Articular chondrocyte of knee joint (primary cell): ENCODE measurements at places on chromosomes 1 and 21. TPM values are rescaled to one million over a fixed set of nuclear protein-coding genes. Genes with fewer than 3 reads are reported as not detected.

SLAMF6 gene
- not detected in 2 replicates for total RNA-seq

DENND2D gene
- 11.5 and 12.5 TPM in 2 replicates for total RNA-seq

S100B gene
- 8.5 and 28.0 TPM in 2 replicates for total RNA-seq

UBASH3A gene
- total RNA-seq: not detected in 2 replicates

SV2A gene
- total RNA-seq: 9.9 and 17.2 TPM in 2 replicates

CCDC181 gene
- total RNA-seq: 0.43 and 0.78 TPM in 2 replicates

LCE6A gene
- total RNA-seq: not detected in 2 replicates

NBPF10 gene
- 3.7 and 4.3 TPM in 2 replicates for total RNA-seq

IQGAP3 gene
- total RNA-seq: 17.2 and 19.9 TPM in 2 replicates

C1orf122 gene
- total RNA-seq: 20.5 and 51.2 TPM in 2 replicates

HTR6 gene
- total RNA-seq: 0.11 TPM in 1 of 2 replicates, not detected in the other

TEDDM1 gene
- total RNA-seq: not detected in 2 replicates

COG2 gene
- total RNA-seq: 21.2 and 23.4 TPM in 2 replicates

PTPN22 gene
- 5.5 and 8.6 TPM in 2 replicates for total RNA-seq

NFASC gene
- 69.4 and 78.0 TPM in 2 replicates for total RNA-seq

FBXO2 gene
- 1.6 and 4.2 TPM in 2 replicates for total RNA-seq

PODN gene
- total RNA-seq: 24.4 and 61.0 TPM in 2 replicates

PCAT6 gene
- total RNA-seq: 0.52 and 0.97 TPM in 2 replicates

SPRR3 gene
- not detected in 2 replicates for total RNA-seq

KCNE1 gene
- total RNA-seq: 0.54 and 0.65 TPM in 2 replicates

TMEM51 gene
- total RNA-seq: 0.78 and 1.8 TPM in 2 replicates

RPS27 gene
- total RNA-seq: 1,523 and 1,552 TPM in 2 replicates

SPAG17 gene
- total RNA-seq: 5.0 TPM in 2 replicates

PPIAL4G gene
- under 0.01 TPM in 2 replicates for total RNA-seq

CD1B gene
- total RNA-seq: not detected in 2 replicates

CD34 gene
- total RNA-seq: 0.39 and 0.54 TPM in 2 replicates

RASSF5 gene
- 2.6 and 2.9 TPM in 2 replicates for total RNA-seq

FLG2 gene
- total RNA-seq: not detected in 2 replicates

VSIG8 gene
- not detected in 2 replicates for total RNA-seq

FCER1A gene
- not detected in 2 replicates for total RNA-seq

TP73 gene
- total RNA-seq: 0.22 TPM in 1 of 2 replicates, not detected in the other

MATN1 gene
- total RNA-seq: 0.11 TPM in 1 of 2 replicates, not detected in the other

ZCCHC17 gene
- 32.0 and 36.5 TPM in 2 replicates for total RNA-seq

L1TD1 gene
- total RNA-seq: not detected in 2 replicates

CFAP107 gene
- total RNA-seq: not detected in 2 replicates

DCDC2B gene
- total RNA-seq: not detected in 2 replicates

HSPA6 gene
- 1.3 and 2.5 TPM in 2 replicates for total RNA-seq
